Hepatocyte (in vitro differentiated cells): ENCODE measurements at places on chromosomes 5 and 9. TPM values are rescaled to one million over a fixed set of nuclear protein-coding genes. Genes with fewer than 3 reads are reported as not detected.

Gene FOXI1
- total RNA-seq = not detected in 2 replicates

GRCh38 chr9:89606624-89607311 is 2.0 kb downstream of the GADD45G start:
- peak overlapping the region; percentile 92 for H3K4me3 ChIP-seq
- no peaks in the 10 kb centered on the region for H3K27me3 ChIP-seq
- peaks cover 27% of the 10 kb centered on the region for H3K4me1 ChIP-seq
- peak; percentile 63 for DNase-seq
- peak overlapping the region; percentile 89 for H3K27ac ChIP-seq

- no peaks in the 10 kb centered on the region for H3K36me3 ChIP-seq
- H3K4me1 ChIP-seq = no peaks in the 10 kb centered on the region
- no peak for DNase-seq
These were observed 1.3 kb downstream of the MINAR2 start for GRCh38 chr5:129748913-129749880.

GRCh38 chr5:153749960-153750359 is 259.5 kb downstream of the GRIA1 start:
- H3K27me3 ChIP-seq = no peaks in the 10 kb centered on the region
- H3K27ac ChIP-seq = no peak overlapping the region
- H3K4me3 ChIP-seq = no peak overlapping the region
- peak; percentile 41 for DNase-seq
- H3K36me3 ChIP-seq = no peaks in the 10 kb centered on the region

- DNase-seq = no peak
- H3K27me3 ChIP-seq = no peaks in the 10 kb centered on the region
- H3K4me1 ChIP-seq = no peaks in the 10 kb centered on the region
- no peaks in the 10 kb centered on the region for H3K36me3 ChIP-seq
These were observed 52.4 kb downstream of the HMGCR start for GRCh38 chr5:75389430-75389829.

DNA sequence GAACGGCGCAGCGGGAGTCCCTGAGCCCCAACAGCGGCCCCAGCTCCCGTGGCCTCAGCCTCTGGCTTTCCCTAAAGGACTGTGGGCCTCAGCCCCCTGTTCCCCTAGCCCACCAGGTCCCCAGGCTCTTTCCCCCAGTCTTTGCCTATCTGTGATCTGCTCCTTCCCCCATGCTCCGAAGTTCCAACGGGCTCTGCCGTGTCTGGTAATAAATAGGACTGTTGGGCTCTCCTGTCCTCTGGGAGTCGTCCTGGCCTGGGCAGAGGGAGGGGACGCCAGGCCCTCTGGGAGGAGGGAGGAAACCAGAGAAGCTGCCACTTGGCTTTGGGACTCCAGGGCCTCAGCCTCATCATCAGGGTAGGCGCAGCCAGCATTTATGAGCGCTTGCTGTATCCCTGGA is 28.1 kb downstream of the ADGRD2 start:
- peaks cover 9% of the 10 kb centered on the region for H3K4me1 ChIP-seq
- no peak overlapping the region for H3K27ac ChIP-seq
- H3K36me3 ChIP-seq = no peaks in the 10 kb centered on the region

DNA sequence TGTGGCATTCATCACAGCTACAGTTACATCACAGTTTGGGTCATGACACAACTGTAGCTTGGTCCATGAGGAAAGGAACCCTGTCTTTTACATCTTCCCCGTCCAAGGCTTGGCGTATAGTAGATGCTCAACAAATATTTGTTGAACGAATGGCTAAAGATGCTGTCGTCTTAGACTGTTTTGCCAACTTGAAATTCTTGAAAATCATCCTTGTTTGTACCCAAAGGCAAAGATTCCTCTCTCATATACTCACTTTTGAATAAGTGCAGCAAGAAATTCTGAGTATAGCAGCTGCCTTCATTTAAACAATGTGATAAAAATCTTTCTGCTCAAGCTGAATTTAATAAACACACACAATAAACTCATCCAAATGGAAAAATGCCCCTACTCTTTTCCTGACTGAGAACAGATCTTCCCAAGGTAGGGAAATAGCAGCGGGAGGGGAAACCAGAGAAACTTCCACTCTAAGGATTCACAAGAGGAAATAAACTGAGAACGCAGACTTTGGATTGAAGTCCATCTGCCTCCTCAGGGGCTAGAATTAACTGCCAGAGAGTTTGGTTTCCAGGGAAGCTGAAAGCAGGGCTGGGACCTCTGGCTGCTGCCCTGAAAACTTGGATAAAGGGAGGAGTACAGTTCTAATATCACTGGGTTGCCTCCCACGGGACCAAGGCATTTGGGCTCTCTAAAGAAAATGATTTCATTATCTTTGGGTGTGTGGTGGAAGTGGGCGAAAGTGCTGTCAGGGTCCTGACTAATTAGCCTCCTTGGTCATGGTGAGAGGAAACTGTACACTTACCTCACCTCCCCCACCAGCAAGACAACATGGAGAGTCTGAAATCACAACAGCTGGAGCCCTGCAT is 99.1 kb downstream of the DPYSL3 start:
- H3K4me3 ChIP-seq = no peak overlapping the region
- H3K4me1 ChIP-seq = peaks cover 24% of the 10 kb centered on the region
- H3K36me3 ChIP-seq = no peaks in the 10 kb centered on the region
- no peaks in the 10 kb centered on the region for H3K27me3 ChIP-seq
- DNase-seq = no peak
- H3K27ac ChIP-seq = peak overlapping the region; percentile 12

- no peaks in the 10 kb centered on the region for H3K27me3 ChIP-seq
- H3K4me1 ChIP-seq = no peaks in the 10 kb centered on the region
- DNase-seq = peak; percentile 8
- no peak overlapping the region for H3K4me3 ChIP-seq
These were observed 191.2 kb downstream of the CDH9 start for GRCh38 chr5:26847041-26847736.

GRCh38 chr5:171307789-171308452 is 1.1 kb upstream of the TLX3 start:
- no peak overlapping the region for H3K27ac ChIP-seq
- DNase-seq = no peak
- peaks cover 95% of the 10 kb centered on the region for H3K27me3 ChIP-seq
- H3K36me3 ChIP-seq = no peaks in the 10 kb centered on the region
- no peak overlapping the region for H3K4me3 ChIP-seq
- peaks cover 29% of the 10 kb centered on the region for H3K4me1 ChIP-seq

- no peaks in the 10 kb centered on the region for H3K36me3 ChIP-seq
- no peak overlapping the region for H3K4me3 ChIP-seq
- H3K27me3 ChIP-seq = no peaks in the 10 kb centered on the region
These were observed 351.1 kb upstream of the RIOK2 start for GRCh38 chr5:97534166-97534565.

GRCh38 chr5:158456756-158457155 is 597.8 kb upstream of the CLINT1 start:
- no peaks in the 10 kb centered on the region for H3K36me3 ChIP-seq
- H3K27me3 ChIP-seq = no peaks in the 10 kb centered on the region
- no peaks in the 10 kb centered on the region for H3K4me1 ChIP-seq
- no peak overlapping the region for H3K27ac ChIP-seq

DNA sequence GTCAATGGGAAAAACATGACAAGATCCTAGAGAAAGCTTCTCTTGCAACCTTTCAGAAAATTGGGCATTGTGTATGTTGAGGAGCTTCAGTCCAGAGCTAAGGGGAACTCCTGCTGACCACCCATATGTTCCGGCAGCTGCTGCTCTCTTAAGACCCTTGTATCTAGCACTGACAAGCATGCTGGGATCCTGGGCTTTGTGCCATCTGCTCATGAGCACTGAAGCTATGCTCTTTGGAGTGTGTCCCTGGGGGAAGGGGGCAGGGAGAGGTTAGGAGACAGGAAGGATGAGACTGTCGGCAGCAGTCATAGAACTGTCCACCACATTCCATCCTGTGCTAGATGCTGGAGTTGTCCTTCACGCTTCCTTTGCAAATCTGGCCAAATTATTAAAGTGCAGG is 109.3 kb downstream of the JAKMIP2 start:
- no peaks in the 10 kb centered on the region for H3K36me3 ChIP-seq
- no peaks in the 10 kb centered on the region for H3K4me1 ChIP-seq
- DNase-seq = no peak
- peaks cover 4% of the 10 kb centered on the region for H3K27me3 ChIP-seq

GRCh38 chr9:109100543-109101201 is 19.1 kb downstream of the TMEM245 start:
- H3K27ac ChIP-seq = no peak overlapping the region
- H3K36me3 ChIP-seq = no peaks in the 10 kb centered on the region
- H3K4me3 ChIP-seq = no peak overlapping the region
- no peak for DNase-seq
- H3K27me3 ChIP-seq = no peaks in the 10 kb centered on the region

GRCh38 chr5:73160239-73160671 is 12.7 kb upstream of the TMEM174 start:
- H3K36me3 ChIP-seq = no peaks in the 10 kb centered on the region
- no peaks in the 10 kb centered on the region for H3K4me1 ChIP-seq
- no peak for DNase-seq
- H3K27me3 ChIP-seq = peaks cover 11% of the 10 kb centered on the region
- H3K4me3 ChIP-seq = no peak overlapping the region
- H3K27ac ChIP-seq = no peak overlapping the region

DNA sequence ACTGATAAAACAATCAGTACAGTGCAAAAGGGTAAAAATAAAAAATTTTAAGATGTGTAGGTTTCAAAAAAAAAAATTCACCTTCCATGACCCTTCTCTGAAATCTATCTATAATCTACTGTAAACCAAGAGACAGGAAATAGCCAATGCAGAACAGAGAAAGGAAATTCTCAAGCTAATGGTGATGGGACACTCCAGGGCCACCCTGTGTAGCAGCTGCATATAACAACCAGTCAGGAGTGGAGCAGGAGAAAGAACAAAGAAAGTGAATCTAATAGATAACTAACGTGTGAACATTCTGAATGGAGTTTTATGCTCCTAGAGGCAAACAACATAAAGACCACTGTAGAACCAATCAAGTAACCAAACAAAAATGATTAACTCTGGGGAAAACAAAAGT is 16.6 kb downstream of the SPTLC1 start:
- no peaks in the 10 kb centered on the region for H3K36me3 ChIP-seq
- no peak for DNase-seq
- H3K4me3 ChIP-seq = no peak overlapping the region

Gene GLDC
- 18.4 and 26.6 TPM in 2 replicates for total RNA-seq

DNA sequence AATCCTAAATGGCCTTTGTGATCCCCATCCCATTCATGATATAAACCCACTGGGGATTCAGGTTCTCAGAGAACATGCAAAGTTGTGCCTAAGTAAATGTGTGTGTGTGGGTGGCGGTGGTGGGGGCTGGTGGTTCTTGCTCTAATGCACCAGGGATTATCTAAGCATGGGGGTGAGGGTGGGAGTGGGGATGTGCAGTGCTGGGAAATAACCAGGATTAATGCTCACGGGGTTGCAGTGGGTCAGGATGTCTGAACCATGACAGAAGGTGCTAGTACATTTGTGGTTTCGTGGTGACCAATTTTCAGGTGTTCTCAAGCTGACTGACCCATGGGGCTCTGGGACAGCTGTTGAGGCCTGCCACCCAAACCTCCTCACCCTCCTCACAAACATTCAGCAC is 101.0 kb downstream of the ZNF608 start:
- DNase-seq = no peak
- H3K4me3 ChIP-seq = no peak overlapping the region
- no peak overlapping the region for H3K27ac ChIP-seq
- H3K36me3 ChIP-seq = no peaks in the 10 kb centered on the region
- H3K27me3 ChIP-seq = no peaks in the 10 kb centered on the region
- peaks cover 35% of the 10 kb centered on the region for H3K4me1 ChIP-seq

Gene CKMT2
- total RNA-seq = 5.0 and 5.5 TPM in 2 replicates

GRCh38 chr5:109053995-109054417 is 306.3 kb downstream of the FER start:
- DNase-seq = no peak
- no peaks in the 10 kb centered on the region for H3K27me3 ChIP-seq
- H3K4me3 ChIP-seq = no peak overlapping the region
- H3K4me1 ChIP-seq = no peaks in the 10 kb centered on the region
- H3K27ac ChIP-seq = no peak overlapping the region

Gene ATOSB
- 17.4 and 18.3 TPM in 2 replicates for total RNA-seq

Gene OBP2B
- total RNA-seq = not detected in 2 replicates

GRCh38 chr9:37936965-37937364 is 33.0 kb upstream of the SLC25A51 start:
- H3K27ac ChIP-seq = peak overlapping the region; percentile 77
- H3K27me3 ChIP-seq = no peaks in the 10 kb centered on the region
- H3K4me3 ChIP-seq = no peak overlapping the region
- DNase-seq = peak; percentile 72

Gene ANKHD1
- 70.7 and 78.9 TPM in 2 replicates for total RNA-seq

DNA sequence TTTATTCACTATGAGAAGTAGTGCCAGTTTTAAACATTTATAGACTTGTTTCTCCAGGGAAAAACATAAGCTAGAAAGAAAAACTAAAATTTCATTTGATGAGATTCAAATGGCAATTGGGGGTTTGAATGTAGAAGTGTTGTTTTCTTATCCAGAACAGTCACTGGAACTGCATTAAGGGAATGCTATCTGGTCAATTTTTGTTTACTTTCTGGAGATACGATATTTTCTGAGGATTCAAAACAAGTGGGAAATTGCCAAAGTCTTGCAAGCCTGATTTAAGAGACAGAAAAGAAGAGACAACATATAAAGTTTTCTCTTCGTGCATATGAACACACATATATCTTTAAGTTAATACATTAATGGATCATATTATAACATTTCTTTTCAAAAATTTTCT is 118.4 kb downstream of the NXNL2 start:
- no peak for DNase-seq
- H3K36me3 ChIP-seq = no peaks in the 10 kb centered on the region
- H3K4me1 ChIP-seq = peaks cover 13% of the 10 kb centered on the region

DNA sequence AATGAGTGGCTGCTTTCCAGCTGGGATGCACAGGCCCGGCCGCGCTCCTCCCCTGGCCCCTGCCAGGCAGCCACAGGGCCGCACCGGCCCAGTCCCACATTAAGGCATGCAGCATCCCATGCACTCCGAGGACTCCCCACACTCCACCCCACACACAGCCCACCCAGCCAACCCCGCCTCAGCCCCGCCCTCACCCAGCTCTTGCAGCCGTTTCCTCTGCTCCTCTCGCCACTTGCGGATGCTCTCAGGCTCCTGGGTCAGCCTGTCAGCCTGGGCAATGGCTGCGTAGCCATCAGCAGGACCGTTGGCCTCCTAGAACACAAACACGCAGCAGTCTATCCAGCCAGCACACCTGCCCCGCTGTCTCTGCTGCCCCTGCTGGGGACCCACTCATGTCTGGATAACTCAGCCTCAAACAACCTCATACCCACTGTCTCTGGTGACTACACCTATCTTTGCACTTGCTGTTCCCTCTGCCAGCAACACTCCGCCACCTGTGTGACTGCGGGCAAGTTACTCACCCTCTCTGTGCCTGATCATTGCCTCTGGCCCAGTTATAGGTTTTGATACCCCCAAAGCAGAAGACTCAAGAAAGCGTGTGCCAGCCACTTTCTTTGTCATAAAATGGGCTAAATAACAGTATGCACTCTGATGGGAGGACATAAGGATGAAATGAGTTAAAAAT is 9.3 kb downstream of the HIGD2A start:
- peaks cover 4% of the 10 kb centered on the region for H3K4me1 ChIP-seq
- H3K4me3 ChIP-seq = no peak overlapping the region
